ENCODE measurements at places on chromosomes 13 and 19. TPM values are rescaled to one million over a fixed set of nuclear protein-coding genes. Genes with fewer than 3 reads are reported as not detected.

DNA sequence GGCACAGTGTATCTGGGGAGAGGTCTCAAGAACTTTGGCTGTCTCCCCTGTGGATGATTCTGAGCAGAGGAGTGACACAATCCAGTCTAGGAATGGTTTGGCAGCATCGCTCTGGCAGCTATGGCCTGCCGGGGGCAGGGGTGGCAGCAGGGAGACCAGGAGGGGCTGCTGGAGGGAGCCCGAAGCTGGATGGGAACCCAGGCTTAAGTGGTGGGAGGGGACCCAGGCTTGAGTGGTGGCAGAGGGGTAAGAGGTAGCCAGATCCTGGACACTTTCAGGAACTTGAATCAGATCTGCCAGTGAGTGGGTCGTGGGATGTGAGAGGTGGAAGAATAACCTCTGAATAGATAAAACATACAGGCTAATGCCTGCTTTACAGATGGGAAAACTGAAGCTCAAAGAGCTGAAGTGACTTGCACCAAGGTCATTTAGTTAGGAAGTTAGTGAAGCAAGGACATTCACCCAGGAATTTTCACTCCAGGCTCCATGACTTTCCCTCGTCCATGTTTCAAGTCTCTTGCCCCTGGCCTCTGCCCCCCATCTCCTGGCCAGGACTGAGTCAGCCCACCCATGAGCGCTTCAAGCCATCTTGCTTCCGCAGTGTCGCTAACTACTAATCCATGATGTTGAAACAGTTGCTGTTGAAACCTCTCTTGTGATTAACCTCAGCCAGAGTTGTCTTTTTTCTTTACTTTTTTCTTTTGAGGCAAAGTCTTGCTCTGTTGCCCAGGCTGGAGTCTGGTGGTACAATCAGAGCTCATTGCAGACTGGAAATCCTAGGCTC lies 29.9 kb upstream of the C1QTNF9 start:
- DNase-seq, result no peak

DNA sequence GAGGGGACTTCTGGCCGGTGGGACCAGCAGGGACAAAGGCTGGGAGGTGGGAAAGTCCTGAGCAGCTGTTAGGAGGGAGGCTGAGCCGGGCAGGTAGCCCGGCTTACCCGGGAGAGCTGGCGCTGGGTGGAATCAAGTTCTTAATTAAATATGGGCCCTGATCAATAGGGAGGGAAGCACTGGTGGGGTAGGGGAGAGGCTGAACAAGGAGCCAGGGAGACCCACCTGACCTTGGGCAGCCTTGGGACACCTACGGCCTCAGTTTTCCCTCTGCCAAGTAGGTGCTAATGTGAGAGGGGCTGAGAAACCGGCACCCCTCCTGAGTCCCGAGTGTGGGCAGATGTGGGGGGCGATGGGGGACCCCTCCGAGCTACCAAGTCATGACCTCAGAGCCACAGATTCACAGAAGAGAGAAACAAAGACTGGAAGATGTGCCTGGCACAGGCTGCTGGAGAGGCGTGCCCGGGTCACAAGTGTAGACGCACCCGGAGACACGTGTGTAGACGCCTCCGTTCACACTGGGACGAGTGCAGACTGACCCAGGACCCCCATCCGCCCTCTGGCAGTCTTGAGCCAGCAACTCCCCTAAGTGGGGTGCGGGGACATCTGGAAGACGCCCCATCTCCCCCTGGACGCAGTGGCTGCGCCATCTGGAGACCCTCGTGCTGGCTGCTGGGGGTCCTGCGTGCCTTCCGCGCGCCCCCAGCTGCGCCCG lies 8.4 kb downstream of the ONECUT3 start:
- no peak for DNase-seq

DNA sequence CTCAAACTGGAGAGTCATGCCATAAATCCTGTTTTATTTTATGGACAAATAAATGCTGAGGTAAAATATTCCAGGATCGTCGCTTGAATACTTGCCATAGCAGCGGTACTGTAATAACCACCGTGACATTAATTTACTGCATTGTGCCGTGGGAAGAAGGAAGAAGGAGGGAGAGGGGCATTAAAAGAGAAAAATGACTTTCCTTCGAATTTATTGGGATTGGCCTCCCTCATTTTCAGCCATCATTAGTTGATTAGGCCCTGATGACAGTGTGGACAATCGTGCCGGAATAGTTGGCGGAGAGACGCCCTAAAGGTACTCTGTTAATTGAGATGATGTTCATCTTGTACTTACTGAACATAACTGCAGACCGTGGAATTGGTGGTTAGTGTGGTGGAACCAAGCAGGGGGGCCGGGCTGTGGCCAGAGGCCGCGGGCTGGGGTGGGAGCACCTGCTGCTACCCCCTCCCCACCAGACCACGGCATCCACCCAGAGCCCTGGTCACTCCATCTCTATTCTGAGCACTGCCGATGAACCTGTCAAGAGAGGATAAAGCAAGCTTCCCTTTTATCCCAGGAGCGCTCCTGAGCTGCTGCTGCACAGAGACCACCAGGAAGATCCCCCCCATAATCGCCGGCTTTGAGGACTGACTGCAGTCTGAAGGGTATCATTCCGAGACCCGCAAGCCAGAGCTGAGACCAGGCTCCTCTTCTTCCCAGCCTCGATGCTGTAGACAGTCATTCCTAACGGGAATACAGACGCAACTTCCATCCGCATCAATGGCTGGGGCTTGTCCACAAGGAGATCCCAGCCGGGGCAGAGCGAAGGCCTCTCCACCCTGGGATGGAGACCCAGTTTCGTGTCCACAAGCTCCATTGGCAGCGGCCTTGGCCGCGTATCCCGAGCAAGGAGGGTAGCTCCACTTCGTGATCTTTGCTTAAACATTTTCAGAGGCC lies 168.3 kb upstream of the TSHZ3 start:
- no peak for DNase-seq

- DNase-seq, result no peak
Measured at GRCh38 chr13:109569958-109570711, 216.2 kb downstream of the IRS2 start.

DNA sequence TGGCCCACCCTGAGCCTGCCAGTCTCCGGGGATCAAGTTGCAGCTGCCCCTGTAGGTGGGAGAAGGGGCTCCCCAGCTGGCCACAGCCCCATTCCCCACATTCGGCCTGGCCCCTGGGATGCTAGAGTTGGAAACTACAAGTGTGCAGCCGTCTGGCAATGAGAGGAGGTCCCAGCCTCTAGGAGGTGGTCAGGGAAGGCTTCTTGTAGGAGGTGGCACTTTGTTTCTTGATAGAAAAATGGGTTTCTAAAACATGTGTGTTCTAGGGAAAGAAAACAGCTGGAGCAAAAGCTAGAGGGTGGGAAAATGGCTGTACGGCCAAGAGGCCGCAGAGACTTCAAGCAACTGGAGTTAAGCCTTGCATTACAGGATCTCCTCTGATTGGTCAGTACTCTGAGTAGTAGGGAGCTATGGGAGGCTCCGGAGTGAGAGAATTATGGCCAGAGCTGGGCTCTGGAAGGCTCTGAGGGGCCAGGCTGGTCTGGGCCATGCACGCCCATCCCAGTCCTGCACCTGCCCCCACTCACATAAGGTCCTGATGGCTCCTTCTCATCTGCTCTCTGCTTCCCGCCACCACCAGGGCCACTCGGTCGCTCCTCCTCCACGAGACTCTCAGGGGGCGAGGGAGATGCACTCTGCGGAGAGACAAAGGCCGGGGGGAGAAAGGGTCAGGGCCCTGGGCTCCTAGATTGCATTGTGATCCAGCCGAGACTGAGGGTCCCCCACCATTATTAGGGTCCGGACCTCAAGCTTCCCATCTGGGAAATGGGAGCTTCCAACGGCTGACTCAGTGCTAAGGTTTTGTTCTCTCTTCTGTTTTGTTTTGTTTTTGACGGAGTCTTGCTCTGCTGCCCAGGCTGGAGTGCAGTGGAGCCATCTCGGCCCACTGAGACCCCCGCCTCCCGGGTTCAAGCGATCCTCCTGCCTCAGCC lies 13.7 kb downstream of the TLE2 start:
- DNase-seq, result no peak

- peak; percentile 25 for DNase-seq
Measured at GRCh38 chr19:50205681-50206138, 2.3 kb downstream of the MYH14 start.

DNA sequence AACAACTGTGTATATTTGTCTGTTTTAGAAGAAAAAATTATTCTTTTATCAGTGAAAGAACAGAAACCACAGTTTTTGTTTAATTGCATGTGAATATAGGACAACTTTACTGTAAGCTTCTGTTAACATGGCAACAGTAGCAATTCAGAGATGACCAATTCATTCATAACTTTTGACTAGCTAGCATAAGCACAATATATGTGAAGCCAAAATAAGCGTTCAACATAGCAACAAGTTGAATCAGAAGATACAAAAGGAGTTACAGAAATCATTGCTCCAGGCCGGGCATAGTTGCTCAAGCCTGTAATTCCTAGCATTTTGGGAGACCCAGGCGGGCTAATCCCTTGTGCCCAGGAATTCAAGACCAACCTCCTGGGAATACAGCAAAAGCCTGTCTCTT lies 197.1 kb upstream of the GPC6 start:
- DNase-seq, result no peak

DNA sequence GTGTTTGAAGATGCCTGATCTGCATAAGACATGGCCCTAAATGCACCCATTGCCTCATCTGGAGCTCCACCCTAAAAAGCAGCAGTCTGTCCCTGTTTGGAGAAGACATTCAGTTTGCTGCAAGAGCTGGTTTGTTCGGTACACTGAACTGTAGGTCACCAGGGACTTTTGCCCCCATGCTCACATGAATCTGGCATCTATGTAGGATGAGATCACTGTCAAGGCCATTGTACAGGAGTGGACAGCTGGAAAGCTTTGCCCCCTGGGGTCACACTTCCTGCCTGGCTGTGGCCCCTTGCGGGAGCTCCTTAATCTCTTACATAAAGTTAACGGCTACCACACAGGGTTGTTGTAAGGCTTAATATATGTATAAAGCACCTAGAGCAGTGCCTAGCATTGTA lies 73.0 kb downstream of the IPO5 start:
- DNase-seq, result no peak

Gene SLC10A2
- not detected for total RNA-seq

Gene C3
- total RNA-seq, result 1.5 TPM

DNA sequence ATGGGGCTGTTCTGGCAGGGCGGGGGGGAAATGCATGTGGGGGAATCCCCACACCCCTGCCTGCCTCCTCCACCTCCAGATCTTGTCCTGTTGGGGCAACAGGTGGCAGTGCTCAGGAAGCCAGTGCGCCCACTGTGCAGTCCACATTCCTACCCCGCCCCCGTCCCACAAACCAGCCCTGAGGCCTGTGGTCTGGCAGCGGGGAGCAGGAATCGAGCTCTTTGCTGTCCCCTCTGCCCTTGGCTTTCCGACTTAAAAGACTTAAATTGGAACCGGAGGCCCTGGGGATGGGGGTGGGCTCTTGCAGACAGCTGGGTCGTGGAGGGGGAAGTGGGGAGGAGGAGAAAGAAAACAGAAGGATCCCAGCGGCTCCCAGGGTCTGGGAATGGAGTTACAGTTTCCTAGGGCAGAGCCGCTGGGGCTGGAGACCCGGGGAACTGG lies 4.3 kb downstream of the NANOS3 start:
- no peak for DNase-seq

Gene TBC1D4
- total RNA-seq, result 13.5 TPM

DNA sequence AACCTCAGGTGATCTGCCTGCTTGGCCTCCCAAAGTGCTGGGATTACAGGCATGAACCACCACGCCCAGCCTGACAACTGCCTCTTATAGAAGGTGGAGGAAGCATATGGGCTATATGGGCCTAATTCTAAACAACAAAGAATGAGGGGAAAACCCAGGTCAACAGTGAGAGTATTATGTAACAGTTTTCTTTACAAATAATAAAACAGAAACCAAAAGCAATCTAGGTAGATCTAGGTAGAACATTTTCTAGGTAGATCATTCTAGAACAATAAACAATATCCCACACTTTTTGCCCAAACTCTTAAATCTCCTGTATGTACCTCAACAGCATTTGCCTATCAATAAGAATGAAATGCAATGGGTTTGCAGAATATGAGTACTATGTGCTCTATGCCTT lies 267.4 kb downstream of the ABCC4 start:
- no peak for DNase-seq

Gene PSG2
- total RNA-seq, result not detected

DNA sequence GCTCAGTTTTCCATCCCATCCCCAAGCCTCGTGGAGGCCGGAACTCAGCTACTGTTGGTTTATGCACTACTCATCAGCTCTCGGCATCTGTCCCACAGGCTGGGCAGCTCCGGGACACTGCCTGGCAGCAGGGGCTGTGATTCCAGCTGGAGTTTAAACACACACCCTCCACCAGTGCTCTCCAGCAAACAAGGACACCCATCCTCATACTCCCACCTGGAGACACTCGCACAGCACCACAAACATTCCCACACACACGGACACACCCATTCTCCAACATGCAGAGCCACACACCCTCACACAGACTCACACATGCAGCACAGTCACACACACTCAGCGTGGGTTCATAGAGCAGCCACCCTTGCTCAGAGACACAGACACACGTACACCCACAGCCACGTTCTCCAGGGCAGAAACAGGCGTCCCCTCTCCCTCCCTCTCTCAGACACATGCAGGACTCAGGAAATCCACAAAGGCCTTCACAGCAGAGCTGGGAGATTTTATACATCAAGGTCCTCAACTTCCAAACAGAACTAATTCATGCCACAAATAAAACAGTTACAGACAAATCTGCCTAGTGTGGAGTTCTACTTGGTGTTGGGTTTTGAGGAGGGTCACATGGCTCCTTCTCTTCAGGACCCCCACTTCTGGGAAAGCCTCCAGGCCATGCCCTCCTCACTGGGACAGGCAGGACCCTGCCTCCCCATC lies 785.4 kb downstream of the UQCRFS1 start:
- no peak for DNase-seq

Gene OR4F17
- not detected for total RNA-seq

Gene MBD3L3
- not detected for total RNA-seq

GRCh38 chr13:112730157-112730671 lies 40.4 kb downstream of the ATP11A start:
- no peak for DNase-seq

Gene SLC25A41
- 1.5 TPM for total RNA-seq

GRCh38 chr19:35590875-35591274 lies 4.9 kb downstream of the PMIS2 start:
- no peak for DNase-seq

GRCh38 chr13:49456156-49456555 lies 12.1 kb downstream of the SETDB2 start:
- no peak for DNase-seq

Gene HIPK4
- total RNA-seq, result 0.11 TPM

- DNase-seq, result no peak
Measured at GRCh38 chr13:52949742-52950141, 78.9 kb upstream of the OLFM4 start.

Gene ZNF177
- total RNA-seq, result 12.7 TPM

GRCh38 chr13:101384929-101385328 lies 31.4 kb downstream of the NALCN start:
- no peak for DNase-seq

Gene TUBA3C
- not detected for total RNA-seq

GRCh38 chr13:46101484-46102254 lies 3.2 kb downstream of the CPB2 start:
- no peak for DNase-seq

Gene SLC25A42
- total RNA-seq, result 10.5 TPM

Data from progenitor cell of endocrine pancreas (in vitro differentiated cells).